ENCODE measurements at places on chromosomes 12 and 14.

GRCh38 chr12:292186-292585, 29.6 kb upstream of the SLC6A13 start:
- DNase-seq: no peak

DNA sequence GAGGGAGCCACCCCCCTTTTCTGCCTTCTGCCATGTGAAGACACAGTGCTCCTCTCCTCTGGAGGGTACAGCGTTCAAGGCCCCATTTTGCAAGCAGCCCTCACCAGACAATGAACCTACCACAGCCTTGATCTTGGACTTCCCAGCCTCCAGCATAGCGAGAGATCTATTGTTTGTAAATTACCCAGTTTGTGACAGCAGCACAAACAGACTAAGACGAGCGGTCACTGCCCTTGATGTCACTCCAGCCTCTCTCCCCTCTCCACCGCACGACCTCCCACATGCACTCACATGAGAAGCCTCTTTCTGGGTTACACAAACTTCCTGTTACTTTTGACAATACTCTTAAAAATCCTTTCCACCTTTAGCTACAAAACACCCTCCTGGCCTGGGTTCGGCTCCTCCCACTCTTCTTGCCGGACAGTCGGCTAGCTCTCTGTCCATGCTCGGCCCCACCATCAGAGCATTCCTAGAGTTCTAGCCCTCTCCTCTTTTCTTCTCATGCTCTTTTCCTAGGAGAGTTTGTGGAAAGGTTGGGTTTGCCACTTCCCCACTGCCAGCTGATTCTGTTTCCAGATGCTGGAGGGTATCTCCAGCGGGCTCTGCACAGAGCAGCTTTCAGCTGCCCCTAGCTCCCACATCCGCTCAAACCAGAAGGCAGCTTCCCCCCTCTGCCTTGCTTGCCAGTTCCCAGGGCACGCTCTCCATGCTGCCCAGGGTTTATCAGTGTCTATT, 124.3 kb downstream of the FOXN3 start:
- DNase-seq: no peak

DNA sequence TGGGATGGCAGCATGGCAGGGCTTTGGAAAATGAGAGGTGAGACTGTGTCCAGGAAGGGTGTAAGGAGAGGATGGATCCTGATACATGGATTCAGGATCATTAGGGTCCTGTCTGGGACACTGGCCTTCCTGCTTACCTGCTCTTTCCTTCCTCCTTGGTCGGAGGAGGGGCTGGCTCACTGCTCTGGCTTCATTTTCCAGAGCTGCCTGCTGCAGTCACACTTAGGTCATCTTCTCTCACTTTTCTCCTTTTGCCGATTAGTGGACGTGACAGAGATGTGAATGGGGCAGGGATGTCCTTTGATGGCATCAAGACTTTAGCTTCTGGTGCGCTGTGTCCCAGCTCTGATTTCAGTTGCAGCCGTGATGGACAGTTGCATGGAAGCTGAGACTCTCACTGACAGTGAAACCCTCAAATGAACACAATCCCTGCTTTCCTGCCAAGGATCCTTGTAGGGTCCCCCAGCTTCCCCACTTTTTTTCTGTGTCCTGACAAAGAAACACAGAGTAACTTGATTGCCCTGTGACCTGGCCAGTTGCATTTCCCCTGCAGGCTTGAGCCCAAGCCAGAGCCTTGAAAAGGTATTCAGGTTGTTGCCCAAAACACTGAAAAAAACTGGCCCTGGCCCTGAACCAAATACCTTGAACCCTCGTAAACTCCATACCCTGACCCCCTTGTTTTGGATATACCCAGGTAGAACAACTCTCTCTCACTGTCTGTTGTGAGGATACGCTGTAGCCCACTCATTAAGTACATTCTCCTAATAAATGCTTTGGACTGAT, 756 bp upstream of the CIDEB start:
- no peak for DNase-seq

DNA sequence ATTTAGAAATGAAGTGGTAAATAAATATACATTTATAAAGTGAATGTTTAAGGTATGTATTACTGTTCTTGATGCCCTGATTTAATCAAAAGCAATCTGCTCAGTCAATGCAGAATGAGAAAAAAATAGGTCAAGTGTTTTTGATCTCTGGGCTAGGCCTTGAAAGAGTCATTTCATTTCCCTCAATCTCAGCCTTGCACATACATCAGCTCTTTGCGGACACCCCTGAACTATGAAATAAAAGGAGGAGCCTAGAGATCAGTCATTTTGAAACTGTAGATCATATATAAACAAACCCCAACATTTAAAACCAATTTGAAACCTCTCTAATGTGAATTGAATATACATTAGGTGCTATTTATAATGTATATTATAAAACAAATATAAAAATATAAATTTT, 42.5 kb downstream of the ATG2B start:
- no peak for DNase-seq

DNA sequence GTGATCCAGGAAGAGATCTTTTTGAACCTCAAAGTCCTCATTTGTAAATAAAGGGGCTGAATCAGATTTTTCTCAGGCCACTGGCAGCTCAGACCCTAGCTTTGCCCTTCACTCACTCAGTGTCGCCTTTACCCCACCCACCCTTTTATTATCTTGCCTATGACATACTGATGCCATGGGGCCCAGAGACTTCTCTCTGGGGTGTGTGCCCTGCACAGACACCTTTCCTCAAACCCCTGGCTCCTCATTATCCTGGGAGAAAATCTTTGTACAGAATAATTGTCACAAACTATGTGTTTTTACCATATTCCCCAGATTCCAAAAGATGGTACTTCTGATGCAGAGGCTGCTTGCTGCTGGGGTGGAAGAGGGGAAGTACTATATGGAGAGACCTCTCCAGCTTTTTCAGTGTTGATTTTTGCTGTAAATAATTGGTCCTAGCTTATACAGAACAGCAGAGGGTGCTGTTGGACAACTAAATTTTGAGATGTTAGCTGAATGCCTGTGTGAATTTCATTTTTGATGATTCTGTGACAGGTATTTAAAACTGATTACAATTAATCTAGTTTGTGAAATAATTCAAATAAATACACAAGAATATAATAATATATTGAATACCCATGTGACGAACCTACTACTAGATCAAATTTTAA, 53.9 kb upstream of the DCD start:
- DNase-seq: no peak

DNA sequence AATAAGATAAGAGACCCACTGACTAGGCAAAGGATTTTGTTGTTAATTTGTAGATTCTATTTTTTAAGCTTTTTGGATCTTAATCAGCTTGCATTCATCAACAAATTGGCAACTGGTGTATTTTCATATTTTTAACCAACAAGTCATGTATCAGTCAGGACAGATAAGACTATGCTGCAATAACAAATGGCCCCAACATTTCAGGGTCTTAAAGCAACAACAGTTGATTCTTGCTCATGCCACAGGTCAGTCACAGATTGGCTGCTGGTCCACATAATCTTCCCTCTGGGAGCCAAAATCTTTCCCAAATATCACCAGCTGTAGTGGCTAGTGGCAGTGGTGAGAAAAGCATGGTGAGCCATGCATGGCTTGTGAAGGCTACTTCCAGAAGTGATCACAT, 21.9 kb upstream of the SERPINA12 start:
- no peak for DNase-seq

- DNase-seq: no peak
Measured at GRCh38 chr14:24996930-24997725, 52.8 kb downstream of the STXBP6 start.

DNA sequence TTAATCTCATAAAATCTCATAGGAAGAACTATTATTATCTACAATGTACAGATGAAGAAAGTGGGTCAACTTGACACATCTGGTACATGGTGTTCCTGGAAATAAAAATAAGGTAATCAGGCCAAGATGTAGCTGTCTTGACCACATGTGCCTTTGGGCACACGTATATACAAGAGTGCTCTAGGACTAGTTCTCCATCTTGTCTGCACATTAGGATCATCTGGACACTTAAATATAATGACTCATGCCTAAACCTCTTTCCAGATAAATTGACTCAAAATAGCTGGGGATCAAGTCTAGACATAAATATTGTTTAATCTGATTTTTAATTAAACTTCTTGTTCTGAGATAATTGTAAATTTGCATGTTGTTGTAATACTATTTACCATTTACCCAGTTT, 182.6 kb downstream of the CNTN1 start:
- DNase-seq: no peak

DNA sequence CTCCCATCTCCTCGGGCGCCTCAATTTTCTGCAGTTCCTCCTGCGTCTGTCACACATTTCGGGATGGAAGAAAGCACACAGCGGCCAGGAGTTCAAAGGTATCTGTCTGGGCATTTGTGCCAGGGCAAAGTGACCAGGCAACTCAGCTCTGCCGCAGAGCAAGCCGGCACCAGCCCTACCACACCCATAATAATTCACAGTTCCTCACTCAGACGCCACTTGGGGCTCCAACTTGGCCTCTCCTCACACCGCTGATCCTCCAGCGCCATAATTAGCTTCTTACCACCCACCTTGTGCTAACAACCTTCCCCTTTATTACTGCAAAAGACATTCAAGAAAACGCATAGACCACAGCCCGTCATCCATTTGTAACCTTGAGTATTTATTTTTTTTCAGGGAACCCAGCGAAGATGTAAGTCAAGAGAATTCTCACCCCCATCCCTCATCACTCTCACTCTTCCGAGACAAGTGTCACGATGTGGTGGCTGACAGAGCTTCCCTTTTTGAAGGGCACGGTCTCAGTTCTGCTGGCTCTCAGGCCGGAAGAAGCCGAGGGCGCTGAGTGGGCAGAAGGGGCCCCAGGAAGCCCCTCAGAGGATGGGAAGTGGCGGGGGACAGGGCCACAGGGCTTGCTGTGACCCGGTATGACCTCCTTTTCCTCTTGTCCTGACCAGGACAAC, 25.2 kb upstream of the NCOR2 start:
- DNase-seq: no peak

GRCh38 chr14:104856869-104857860, 7.9 kb upstream of the CEP170B start:
- DNase-seq: no peak

- DNase-seq: no peak
Measured at GRCh38 chr12:18749386-18749957, 11.6 kb downstream of the CAPZA3 start.

DNA sequence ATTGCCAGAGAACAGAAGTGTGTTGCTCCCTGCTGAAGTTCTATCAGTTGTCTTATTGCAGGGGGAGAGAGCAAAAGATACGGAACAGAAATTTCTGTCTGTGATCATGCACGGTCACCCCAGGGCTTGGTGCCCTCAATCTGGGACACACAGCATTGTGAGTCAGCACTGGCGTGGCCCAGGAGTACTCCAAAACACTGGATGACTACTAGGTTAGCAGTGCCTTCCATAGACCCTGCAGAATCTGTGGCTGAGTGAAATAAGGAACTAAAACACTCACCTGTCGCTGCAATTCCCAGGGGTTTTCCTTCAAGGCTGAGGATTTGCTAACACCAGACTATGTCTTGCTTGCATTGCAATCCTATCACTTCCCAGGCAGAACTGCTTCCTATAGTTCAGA, 165.5 kb downstream of the ANO6 start:
- no peak for DNase-seq

- peak; percentile 88 for DNase-seq
Measured at GRCh38 chr12:51951199-51951842, at the start of gene ACVR1B. Gene ACVR1B (plus strand): TSS chr12:51951699. CDS start chr12:51951744, 45 bp downstream.

GRCh38 chr12:2337031-2338010, 284.5 kb downstream of the CACNA1C start:
- no peak for DNase-seq

GRCh38 chr12:82857911-82858533, 171.3 kb downstream of the TMTC2 start:
- no peak for DNase-seq

GRCh38 chr12:6613015-6613775, 6.0 kb upstream of the CHD4 start:
- peak; percentile 91 for DNase-seq

DNA sequence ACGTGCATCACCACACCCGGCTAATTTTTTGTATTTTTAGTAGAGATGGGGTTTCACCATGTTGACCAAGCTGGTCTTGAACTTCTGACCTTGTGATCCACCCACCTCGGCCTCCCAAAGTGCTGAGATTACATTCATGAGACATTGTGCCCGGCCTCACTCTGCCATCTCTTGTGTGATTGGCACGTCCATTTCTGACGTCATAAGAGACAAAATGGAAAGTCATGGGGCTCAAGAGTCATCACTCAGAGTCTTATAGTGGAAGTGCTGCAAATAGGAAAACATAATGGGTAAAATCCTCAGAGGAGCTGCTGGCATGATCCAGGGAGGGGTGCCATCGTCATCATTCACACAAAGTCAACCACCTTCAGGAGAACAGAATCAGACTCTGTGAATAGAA, 54.2 kb upstream of the GPATCH2L start:
- no peak for DNase-seq

Data from COR-L47 (cell line).